SJCRH30 (cell line): ENCODE measurements at places on chromosomes 13 and 19.

DNA sequence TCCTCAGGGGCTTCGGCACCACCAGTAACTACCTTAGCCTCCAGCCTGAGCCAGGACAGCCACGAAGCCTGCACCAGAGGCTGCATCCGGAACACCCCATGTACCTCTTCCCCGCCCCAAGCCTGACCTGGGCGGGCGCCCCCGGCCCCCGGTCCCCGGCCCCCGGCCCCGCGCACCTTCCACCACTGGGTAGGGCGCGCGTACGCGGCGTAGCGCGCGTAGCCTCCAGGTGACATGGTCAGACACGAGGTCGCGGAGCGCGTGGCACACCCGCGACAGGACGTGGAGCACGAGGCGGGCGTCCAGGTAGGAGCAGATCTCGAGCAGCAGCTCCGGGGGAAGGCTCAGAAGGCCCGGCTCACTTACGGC, 450 bp downstream of the FBXW9 start:
- no peak for DNase-seq

DNA sequence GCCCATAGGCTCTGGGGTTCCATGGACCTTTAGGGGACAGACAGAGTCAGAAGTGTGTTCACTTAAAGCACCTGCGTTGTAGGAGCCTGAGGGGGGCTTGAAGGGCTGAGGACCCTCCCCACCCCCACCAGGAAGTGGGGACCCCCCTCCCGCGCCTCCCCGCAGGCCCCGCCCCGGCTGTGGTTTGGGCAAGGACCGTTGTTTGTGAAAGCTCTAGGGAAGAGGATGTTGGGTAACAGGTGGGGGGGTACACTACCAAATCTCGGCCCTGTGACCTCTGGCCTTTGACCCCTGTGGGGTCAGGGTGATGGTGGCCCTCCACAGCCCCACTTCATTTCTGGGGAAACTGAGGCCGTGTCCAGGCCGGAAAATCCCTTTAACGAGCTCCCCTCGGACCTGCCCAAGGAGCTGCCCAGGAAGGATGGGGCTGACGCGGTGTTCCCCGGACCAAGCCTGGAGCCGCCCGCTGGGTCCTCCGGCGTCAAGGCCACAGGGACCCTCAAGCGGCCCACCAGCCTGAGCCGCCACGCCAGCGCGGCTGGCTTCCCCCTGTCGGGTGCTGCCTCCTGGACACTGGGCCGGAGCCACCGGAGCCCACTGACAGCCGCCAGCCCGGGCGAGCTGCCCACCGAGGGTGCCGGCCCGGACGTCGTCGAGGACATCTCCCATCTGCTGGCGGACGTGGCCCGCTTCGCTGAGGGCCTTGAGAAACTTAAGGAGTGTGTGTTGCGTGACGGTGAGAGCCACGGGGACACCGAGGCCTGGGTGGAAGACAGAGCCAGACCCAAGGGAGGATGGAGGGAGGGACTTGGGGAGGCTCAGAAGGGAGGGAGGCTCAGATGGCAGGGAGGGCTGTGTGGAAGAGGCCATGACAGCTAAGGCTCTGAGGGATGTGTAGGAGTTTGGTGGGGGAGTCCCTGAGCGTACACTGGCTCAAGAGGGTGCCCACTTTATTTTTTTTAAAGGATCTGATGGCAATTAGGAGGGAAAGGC, 1.3 kb downstream of the ARHGAP45 start:
- DNase-seq, result no peak

DNA sequence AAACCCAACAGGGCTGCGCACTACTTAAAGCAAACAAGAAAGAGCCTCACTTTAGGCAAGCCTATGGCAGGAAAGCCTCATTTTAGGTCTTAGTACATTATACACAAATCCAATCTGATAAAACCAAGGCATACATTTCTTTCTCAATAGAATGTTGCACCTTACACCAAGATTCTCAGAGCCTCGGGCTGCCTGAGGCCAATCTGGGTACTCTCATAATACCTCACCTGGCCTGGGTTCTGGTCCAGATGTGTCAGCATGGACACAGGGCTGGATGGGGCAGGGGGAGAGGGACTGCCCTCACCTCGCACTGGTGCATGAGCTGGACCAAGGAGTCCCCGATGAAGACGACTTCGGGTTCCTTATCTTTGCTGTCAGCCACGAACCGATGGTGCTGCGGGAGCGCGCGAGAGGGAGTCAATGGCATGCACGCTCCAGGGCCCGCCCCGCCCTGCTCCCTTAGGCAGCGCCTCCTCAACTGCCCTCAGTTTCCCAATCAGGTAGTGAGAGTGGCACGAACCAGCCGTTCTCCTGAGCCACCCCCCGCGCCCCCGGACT, at the start of gene PRR19:
PRR19 (plus strand) TSS at position 487 of the 558 bp plus-strand sequence. CDS start 7,453 bp downstream, outside the sequence.
- DNase-seq, result no peak

- DNase-seq, result no peak
Measured at GRCh38 chr13:41720839-41721561, 239.9 kb downstream of the VWA8 start.

DNA sequence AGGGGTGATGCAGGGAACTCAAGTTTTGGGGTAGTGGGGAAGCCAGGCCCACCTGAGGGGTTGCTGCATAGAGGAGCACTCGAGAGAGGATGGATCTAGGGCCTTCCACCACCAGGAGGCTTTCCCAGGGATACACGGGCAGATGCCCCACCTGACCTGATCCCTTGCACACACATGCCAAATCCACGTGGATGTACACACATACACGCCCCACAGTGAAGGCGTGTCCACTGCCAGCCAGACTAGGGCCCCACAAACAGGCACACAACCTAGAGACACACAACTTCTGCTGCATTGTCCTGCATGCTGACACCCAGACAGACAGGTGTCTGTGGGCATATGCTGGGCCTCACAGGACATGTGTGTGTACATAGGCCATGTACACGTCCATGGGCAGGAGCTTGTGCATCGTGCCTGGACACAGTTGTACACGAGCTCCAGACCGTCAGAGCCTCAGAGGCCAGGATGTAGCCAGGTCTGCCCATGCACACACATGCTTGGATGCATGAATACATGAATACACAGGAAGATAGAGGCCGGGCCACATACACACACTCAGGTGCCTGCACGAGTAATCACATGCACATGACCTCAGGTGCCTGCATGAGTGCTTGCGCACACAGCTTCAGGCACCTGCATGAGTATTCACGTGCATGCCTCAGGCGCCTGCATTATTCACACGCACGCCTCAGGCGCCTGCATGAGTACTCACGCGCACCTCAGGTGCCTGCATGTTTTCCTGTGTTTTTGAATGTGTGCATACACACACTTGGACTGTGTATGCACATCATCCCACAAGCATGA, 8.9 kb downstream of the CCDC97 start:
- DNase-seq, result no peak

GRCh38 chr13:66219506-66219905, 1010.6 kb downstream of the PCDH9 start:
- DNase-seq, result no peak

DNA sequence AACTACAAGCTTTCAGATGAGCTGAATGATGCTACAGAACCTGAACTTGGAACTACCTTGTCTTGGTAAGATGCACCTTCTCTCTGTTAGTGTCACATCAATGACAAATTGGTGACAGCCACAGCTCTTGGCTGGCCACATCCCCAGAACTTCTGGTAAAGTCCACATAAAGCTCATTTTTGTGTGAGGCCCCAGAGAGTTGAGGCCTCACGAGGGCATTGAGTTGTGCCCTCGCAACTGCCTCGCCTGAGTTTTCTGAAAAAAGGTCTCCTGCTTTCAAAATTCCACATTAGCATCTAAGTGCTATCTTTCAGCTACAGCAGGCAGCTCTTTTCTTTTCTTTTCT, 42.6 kb downstream of the MRPL57 start:
- no peak for DNase-seq

DNA sequence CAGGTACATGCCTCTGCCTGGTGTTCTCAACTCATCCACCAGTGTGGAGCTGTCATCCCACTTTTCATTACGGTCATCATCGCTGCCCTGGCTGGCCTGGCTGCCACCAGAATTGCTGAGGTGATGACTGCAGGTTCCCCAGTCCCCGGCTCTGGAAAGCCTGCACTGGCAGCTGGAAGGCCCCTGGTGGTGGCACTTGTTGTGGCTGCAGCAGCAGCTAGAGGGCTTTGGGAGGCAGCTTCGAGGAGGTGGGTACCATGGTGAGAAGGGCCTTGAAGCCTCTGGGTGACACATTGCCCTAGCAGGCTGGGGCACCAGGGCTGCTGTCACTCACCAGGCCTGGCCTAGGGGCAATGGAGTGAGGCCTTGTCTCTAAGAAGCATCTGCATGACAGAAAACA, 25.3 kb upstream of the ZNF14 start:
- DNase-seq, result no peak

DNA sequence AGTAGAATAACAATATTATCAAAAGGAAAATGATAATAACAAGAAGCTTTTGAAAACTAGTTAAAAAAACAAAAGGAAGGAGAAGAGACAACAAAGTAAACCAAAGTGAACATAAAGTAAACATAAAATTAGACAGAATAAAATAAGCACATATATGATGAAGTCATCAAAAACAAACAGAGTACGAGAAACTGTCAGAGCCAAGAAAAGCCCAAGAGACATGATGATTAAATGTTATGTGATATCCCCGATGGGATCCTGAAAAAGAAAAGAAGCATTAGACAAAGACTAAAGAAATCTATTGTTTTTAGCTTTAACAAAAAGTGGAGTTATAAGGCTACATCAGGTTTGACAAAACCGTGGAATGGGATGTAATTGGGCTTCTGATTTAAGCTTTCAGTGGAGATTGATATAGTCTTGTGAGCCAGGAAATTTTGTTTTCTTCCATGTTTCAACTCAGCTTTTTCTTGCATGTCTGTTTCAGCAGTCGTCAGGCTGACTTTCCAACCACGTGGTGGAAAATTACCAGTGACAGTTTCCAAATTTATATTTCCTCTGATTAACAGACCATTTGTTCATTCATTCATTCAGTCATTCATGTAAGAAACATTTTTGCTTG, 64.9 kb downstream of the KL start:
- no peak for DNase-seq
